ENCODE measurements at places on chromosomes 12 and 14. TPM values are rescaled to one million over a fixed set of nuclear protein-coding genes. Genes with fewer than 3 reads are reported as not detected.
A peak's percentile ranks its signal among the peaks of the same experiment; 100 is the strongest.

Gene ATL1
- 95.8 TPM for total RNA-seq

DNA sequence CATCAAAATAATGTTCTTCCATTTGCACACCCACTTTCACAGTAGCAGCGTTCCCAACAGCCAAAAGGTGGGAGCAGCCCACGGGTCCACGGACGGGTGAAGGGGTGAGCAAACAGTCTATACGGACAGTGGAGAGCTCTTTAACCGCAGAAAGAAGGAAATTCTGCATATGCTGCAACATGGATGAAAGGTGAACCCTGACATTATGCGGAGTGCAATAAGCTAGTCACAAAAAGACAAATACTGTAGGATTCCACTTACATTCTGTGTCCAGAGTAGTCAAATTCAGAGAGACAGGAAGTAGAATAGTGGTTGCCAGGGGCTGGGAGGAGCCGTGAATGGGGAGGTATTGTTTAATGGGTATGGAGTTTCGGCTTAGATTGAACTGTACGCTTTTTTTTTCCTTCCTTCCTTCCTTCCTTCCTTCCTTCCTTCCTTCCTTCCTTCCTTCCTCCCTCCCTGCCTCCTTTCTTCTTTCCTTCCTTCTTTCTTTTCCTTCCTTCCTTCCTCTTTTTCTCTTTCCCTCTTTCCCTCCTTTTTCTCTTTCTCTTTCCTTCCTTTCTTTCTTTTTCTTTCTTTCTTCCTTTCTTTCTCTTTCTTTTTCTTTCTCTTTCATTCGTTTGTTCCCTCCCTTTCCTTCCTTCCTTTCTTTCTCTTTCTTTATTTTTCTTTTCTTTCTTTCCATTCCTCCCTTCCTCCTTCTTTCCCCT, 15.8 kb upstream of the ANKRD9 start:
- DNase-seq: no peak

DNA sequence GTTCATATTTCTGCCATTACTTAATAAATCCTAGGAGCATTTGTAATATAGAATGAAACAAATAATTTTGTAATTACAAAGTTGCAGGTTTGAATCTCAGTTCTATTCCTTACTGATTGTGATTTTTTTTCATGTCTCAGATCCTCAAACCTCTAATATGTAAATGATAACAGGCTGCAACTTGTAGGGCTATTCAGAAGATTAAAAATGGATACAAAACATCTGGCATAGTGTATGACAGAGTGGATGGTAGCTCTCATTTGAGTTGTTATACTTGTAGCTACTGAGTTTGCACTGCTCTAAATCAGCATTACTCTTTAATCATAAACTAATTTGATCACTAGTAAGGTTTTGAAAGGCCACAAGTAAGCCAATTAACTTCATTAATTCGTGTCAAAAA, 406.3 kb upstream of the MGAT4C start:
- DNase-seq: no peak

GRCh38 chr12:111812881-111813741, 28.9 kb upstream of the MAPKAPK5 start:
- peak; percentile 78 for DNase-seq

DNA sequence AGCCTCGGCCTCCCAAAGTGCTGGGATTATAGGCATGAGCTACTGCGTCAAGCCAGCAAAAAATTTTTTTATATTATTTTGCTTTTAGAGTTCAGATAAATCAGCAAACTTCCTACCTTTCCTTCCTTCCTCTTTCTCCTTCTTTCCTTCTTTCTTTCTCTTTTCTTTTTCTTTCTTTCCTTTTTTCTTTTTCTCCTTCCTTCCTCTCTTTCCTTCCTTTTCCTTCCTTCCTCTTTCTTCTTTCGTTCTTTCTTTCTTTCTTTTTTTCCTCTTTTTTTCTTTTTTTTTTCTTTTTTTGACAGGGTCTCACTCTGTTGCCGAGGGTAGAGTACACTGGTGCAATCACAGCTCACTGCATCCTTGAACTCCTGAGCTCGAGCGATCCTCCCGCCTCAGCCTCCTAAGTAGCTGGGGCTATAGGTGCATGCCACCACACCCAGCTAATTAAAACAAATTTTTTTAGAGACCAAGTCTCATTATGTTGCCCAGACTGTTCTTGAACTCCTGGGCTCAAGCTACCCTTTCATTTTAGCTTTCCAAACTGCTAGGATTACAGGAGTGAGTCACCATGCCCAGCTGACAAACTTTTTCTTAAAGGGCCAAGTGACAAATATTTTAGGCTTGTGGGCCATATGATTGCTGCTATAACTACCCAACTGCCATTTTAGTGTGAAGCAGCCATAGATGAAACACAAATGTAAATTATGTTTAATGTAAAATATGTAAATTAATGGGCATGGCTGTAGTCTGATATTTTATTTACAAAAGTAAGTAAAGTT, 7.1 kb upstream of the WASHC4 start:
- DNase-seq: no peak

DNA sequence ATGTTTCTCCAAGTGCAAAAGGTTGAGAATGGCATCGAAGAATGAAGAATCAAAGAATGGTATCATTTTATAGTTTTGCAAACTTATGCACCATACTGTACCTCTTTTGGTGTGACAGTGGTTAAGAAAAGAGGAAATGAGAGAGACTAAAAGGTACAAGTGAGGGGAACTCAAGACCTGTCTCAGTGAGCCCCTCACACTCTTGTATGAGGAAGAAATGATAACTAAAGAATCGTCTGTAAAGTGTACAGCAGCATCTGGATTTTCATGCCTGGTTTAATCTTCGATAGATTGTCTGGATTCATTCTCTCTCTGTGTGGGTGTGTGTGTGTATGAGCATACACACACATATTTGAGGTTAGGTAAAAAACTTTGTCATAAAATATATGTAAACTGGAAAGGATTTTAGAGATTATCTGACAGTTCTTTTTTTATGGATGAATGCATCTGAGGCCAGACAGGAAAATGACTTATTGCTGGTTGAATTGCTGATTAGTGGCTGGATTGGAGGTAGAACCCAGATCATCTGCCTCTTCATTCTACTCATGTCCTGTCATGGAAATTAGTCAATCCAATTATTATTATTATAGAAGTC, 16.0 kb upstream of the SLC38A2 start:
- no peak for DNase-seq

Gene POTEG
- total RNA-seq: not detected

Gene VWF
- 8.2 TPM for total RNA-seq

- DNase-seq: no peak
These were observed 13.6 kb downstream of the ARHGEF40 start for GRCh38 chr14:21083565-21084325.

GRCh38 chr12:28235015-28235414, 44.8 kb downstream of the CCDC91 start:
- no peak for DNase-seq

- no peak for DNase-seq
These were observed 296.2 kb downstream of the GPHN start for GRCh38 chr14:66804141-66804540.

DNA sequence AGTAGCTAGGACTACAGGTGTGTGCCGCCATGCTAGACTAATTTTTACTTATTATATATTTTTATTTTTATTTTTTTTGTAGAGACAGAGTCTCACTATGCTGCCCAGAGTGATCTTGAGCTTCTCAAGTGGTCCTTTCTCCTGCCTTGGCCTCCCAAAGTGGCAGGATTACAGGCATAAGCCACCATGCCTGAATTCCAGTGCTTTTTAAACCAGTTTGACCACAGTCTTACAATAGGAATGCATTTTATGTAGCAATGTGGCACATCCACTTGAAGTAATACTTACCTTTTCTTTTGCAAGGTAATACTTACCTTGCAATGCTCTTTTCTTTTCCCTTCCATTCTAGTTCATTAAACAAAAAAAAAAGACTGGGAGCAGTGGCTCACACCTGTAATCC, 38.0 kb upstream of the CPM start:
- DNase-seq: no peak

Gene C14orf180
- not detected for total RNA-seq

Gene CABP1
- total RNA-seq: 2.0 TPM

Gene POU6F1
- total RNA-seq: 9.0 TPM

DNA sequence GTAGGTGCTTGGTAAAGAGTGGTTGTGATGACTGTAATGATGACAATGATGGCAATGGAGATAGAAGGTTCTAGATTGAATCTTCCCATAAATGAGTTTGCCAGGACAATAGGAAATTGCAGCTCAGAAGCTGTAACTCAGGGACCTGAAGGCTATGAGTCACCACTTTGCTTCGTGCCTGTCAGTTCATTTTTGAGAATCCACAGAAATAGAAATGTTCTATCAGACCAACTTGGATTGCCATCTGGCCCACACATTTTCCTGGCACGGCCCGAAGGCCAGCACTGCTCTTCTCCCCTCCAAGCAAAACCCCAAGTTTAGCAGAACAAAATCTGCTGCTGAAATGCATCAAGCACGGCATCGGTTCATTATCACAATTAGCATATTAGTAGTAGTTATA, 1127.0 kb downstream of the BCL11B start:
- no peak for DNase-seq

DNA sequence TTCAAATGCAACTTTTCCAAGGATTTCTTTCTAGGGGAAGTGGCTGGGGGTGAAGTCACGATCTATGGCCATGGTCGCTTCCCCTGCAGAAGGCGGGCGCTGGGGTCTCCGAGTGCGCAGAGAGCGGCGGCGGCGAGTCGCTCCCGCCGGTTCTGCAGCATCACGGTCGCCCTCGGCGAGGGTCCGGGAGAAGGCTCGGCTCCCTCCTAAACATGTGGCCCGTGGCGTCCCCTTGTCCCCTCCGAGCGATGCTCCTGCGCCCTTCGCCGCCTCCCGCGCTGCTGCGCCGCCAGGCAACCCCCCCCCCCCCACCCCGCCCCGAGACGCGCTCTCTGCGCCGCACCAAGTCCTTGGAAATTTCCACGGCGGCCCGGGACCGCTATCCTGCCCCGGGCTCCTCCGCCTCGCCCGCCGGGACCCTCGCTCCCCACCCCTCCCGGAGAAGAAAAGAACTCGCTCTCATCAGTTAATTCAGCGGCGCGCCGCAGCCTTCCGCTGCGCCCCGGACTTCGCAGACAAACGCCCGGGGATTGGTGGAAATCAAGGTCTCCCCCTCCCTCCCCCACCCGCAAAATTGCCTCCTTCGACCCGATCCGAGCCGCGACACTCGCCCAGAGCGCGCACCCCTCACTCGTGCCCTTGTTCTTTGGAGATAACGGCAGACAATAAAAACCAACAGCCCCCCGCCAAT, at the start of gene ST8SIA1:
Gene ST8SIA1, minus strand, starts transcription at position 298 of the 691 bp plus-strand sequence. CDS start 475 bp downstream, outside the sequence.
- DNase-seq: peak; percentile 49

DNA sequence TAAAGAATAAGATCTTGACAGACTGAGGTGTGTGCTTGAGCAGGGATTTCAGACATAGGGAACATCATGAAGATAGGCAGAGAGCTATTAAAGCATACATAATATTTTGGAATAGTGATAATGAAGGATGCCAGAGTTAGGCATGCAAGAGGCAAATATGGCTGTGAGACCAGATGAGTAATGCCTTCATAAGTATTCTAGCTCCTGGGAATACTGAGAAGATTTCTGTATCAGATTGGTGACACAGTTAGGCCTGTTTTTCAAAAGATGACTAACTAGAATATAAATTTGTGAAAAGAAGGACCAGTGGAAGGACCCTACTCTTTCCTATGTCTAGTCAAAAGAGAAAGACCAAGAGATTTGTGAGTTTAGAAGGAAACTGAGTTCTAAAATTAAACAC, 108.8 kb downstream of the TXNDC16 start:
- DNase-seq: no peak

Gene PRH2
- total RNA-seq: not detected

GRCh38 chr12:114696443-114697242, 12.7 kb upstream of the TBX3 start:
- no peak for DNase-seq

DNA sequence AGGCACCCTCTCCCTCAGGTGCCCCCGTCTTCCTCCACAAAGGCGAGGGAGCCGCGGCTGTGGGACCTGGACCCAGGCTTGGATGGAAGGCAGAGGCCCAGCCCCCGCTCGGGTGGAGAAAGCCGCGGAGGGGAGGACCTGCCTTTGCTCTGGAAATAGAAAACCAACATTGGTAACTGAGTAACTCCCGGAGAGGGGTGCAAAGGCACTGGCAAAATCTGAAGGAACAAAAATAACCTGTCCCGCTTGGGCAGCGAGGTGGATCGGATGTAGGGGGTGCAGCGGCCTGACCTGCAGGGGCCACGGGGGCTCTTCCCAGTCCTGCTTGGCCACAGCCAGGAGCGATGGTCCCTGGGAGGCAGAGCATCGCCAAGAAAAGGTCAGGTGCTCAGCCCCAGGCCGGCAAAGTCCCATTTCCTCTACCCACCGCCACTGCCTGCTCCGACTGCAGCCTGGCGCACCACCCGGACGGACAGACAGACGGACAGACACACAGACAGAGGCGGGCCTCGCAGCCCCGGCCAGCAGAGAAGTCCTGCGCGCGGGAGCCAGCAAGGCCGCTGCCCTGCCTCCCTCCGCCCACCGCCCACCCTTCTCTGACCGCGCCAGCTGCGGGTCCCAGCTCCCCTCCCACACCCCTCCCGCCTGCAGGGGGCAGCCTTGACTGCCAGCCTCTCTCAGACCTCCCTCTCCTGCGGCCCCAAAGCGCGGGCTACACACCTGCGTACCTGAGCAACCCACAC, 21.4 kb upstream of the TMEM106C start:
- DNase-seq: no peak

Gene OAS3
- 2.0 TPM for total RNA-seq

Gene GAS2L3
- total RNA-seq: 66.0 TPM

DNA sequence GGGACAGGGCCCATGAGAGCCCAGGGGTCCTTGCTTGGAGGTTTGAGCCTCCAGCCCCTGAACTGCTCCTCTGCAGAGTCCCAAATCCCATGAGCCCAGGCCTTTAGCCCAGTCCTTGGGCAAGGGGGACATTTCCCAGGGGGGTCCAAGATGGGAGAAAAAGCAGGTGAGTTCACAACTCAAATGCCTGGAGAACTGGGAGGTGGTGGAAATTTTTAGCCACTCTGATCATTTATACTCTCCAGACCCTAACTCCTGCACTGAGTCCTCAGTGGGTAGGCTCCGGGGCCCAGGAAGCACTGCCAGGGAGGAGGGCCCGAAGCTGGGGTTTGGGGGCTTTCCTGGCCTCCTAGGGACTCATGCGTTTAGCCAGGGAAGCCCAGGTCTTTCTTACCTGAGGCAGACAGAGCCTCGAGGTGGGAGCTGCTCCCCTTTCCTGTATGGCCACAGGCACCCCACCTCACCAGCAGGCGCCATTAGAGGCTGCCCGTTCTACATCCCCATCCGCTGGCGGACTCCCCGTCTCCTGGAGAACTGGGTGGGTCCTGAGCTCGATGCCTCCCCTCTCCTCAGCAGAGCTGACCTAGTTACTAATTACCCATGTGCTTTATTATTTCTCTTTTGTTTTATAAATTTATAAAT, 998 bp downstream of the HNF1A start:
- no peak for DNase-seq

GRCh38 chr14:99234961-99235571, 36.9 kb downstream of the BCL11B start:
- no peak for DNase-seq

Gene ALDH1L2
- 4.9 TPM for total RNA-seq

Measured in frontal cortex (tissue), 4 donors.